ENCODE measurements at places on chromosomes 16 and 17.

GRCh38 chr16:72788269-72788809, 259.6 kb downstream of the ZFHX3 start:
- no peak for DNase-seq

GRCh38 chr17:48102798-48103715, 1.8 kb upstream of the CBX1 start:
- no peak for DNase-seq

- no peak for DNase-seq
These were observed 176.5 kb upstream of the MON1B start for GRCh38 chr16:77014441-77014840.

DNA sequence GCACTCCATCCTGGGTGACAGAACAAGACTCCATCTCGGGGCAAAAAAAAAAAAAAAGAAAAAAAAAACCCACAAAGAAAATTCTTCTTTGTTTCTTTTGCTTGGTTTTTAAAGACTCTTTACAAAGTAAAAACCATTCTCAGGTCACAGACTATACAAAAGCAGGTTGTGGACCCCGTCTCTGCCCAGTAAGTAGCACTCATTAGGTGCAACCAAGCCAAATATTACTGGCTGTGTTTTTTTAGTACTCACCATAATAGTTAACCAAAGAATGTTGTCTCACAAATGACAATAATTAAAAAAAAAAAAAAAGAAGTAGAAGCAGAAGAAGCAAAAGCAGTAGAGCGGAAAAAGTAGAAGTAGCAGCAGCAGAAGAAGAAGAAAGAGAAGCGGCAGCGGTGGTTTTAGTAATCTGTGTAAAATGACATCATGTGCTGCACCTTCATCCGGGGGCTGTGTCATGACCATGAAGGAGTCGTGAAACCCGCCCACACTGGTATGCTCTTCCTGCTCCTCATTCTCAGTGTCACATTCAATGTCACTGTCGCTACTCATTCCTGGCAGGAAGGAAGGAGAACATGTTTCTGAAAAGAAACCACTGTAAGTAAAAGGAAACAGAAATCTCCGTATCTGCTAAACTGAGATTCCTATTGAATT, 105.4 kb downstream of the TRIM37 start:
- DNase-seq: peak; percentile 82

DNA sequence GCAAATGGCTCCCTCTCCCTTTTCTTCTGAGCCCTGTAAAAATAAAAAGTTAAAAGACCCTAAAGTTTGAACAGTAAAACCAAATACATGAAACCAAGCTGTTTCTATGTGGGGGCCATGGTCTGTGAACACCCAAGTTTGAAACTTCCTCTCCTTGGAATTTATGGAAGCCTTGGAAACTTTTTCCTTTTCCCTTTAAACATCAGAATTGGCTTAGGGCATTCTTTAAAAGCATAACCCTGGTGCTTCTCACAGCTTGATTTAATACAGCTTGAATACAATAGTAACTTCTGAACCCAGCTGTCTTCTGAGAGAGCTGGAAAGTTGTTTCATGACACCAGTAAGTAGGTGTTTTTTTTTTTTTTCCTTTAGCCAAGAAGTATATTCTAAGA, 26.5 kb downstream of the NKD1 start:
- DNase-seq: no peak

- no peak for DNase-seq
These were observed 62.4 kb downstream of the NT5M start for GRCh38 chr17:17365476-17366110.

DNA sequence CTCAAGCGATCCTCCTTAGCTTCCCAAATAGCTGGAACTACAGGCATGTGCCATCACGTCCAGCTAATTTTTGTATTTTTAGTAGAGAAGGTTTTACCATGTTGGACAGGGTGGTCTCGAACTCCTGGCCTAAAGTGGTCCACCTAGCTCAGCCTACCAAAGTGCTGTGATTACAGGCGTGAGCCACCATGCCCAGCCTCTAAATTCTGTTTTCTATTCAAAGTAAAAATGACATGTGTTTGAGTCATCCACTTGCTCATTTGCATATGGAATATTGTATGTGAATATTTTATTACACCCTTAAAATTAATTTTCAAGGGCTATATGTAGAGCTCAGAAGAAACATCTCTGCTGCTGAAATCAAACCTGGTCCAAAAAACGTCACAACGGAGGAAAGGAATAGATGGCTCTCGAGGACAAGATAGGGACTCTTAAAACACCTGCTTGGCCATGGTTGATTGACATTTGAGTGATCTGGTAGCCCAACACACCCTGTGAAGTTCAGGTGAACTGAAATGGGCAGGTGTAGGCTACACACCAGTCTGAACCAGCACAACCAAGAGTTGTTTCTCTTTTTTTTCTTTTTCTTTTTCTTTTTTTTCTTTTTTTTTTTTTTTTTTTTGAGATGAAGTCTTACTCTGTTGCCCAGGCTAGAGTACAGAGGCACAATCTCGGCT, 51.1 kb downstream of the SF3B3 start:
- DNase-seq: no peak

- no peak for DNase-seq
These were observed 26.1 kb downstream of the HDAC5 start for GRCh38 chr17:44097110-44097958.
